Left forelimb (tissue), 1 donor: ENCODE measurements at places on chromosomes 3 and 15.

GRCh38 chr3:15399970-15400369 is 27.4 kb downstream of the METTL6 start:
- no peak for DNase-seq

DNA sequence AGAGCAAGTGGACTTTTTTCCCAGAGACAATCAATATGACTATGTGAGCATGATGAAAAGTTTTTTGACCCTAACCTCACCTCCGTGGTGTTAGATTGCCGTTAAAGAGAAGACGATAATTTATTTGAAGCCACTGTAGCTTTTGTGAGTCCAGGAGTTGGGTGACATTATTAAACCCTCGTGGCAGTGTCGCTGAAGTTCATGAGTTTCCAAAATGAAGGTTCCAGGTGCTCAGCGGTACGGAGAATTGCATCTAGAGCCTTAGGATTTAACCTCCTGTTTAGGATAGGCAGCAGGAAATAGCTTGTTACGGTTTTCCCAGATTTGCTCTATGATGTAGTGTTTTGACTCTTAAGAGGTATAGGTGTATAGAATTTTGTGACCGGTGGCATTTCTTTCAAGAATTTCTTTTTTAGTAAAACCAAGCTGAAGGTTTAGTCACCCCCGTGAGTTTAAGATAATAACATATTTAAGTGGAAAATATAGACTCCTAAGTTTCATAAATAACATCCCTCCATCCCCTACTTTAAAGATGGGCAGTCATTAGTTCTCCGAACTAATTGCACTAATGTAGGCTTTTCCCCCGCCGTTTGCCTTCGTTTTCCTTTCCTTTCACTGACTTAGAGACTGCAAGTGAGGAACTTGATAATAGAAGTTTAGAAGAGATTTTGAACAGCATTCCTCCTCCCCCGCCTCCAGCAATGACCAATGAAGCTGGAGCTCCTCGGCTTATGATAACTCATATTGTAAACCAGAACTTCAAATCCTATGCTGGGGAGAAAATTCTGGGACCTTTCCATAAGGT is 2.0 kb downstream of the SMC4 start:
- DNase-seq, result no peak

- no peak for DNase-seq
Observed at GRCh38 chr15:68503213-68503612, 71.2 kb upstream of the ITGA11 start.

DNA sequence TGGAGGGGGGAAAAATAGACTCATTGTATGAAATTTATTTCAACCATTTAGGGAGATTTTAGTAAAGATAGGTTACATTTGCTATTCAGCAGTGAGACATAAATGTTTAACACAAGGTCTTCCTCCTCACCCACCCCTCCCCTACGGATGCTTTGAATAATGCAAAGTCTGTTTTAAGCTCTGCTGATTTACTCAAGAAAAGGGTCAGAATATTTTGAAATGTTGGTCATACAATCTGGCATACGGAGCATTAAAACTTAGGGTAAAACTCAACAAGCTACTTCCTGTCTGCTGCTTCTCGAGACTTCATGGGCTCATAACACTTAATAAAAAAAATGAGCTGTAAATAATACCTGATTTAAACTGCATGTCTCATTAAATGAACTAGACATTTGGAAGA is 156.3 kb downstream of the WNT5A start:
- no peak for DNase-seq

GRCh38 chr3:115698851-115699591 is 75.7 kb downstream of the GAP43 start:
- no peak for DNase-seq

DNA sequence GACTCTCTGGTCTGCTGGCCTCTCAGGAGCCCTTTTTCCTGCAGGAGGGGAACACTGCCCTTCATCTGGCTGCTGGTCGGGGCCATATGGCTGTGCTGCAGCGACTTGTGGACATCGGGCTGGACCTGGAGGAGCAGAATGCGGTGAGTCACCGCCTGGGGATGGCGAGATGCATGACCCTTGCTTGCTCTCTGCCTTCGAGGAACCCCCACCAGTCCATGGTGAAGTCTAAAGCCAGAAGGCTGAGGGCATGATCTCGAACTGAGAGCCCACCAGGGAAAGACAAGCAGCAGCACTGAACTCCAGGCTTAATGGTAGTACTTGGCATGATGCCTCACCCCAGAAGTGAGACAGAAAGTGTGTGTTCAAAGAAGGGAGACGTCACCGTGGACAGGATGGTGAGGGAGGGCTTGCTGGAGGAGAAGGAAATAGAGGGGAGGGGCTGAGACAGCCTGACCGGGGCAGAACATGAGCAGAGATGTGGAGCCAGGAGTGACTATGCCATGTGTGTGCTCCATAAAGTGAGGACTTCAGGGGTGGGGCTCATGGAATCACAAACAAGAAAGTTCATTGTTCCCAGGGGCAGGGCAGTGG is 19.2 kb downstream of the ANKDD1A start:
- no peak for DNase-seq

- no peak for DNase-seq
Observed at GRCh38 chr15:31228011-31228484, 98.6 kb upstream of the KLF13 start.

DNA sequence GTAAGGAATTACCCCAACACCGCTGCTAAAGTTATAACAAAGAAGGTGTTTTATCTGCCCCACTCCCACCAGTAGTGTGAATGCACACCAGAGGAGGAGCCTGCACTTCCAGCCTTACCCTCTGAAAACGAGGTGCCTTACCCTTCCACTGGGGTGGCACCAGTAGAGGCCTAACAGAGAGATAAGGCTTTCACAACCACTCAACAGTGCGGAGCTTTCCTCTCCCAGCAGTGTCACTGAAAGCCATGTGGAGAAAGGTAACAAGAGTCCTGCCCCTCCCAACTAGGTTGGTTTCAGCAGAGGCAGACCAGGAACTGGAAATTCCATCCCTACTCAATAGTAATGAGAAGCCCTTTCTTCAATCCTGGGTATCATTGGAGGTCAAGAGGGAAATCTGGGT is 539.2 kb downstream of the VGLL3 start:
- DNase-seq, result no peak

GRCh38 chr3:53493963-53494791 is at the start of gene CACNA1D:
CACNA1D (plus strand) TSS chr3:53494611; CDS start chr3:53495167, 556 bp downstream.
- DNase-seq, result peak; percentile 70

- DNase-seq, result no peak
Observed at GRCh38 chr3:57061556-57061955, 1.1 kb downstream of the SPATA12 start.

- DNase-seq, result no peak
Observed at GRCh38 chr3:185059766-185060165, 93.1 kb downstream of the C3orf70 start.

- DNase-seq, result no peak
Observed at GRCh38 chr15:67821784-67822440, 3.4 kb upstream of the SKOR1 start.

DNA sequence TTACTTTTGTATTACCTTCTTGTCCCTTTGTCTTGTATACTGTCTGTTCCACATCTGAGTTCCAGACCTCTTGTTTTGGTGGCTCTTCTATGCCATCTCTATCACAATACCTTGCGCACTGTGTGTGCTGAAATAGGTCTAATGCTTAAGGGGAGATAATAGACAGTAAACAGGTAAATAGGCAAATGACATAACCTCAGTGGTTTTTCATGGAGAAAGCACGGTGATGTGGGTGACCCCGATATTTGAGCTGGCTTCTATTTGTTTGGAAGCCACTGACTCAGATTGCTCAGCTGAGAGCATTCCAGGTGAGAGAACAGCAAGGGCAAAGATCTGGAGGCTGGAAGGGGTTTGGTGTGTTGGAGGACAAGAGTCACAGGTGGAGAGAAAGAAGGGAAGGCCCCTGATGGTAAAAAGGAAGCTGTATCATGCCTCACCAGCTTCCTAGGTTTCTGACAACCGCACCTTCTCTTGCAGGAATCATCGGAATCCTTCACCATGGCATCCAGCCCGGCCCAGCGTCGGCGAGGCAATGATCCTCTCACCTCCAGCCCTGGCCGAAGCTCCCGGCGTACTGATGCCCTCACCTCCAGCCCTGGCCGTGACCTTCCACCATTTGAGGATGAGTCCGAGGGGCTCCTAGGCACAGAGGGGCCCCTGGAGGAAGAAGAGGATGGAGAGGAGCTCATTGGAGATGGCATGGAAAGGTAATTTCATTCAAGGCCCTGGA is 795 bp downstream of the MCM2 start:
- DNase-seq, result no peak

DNA sequence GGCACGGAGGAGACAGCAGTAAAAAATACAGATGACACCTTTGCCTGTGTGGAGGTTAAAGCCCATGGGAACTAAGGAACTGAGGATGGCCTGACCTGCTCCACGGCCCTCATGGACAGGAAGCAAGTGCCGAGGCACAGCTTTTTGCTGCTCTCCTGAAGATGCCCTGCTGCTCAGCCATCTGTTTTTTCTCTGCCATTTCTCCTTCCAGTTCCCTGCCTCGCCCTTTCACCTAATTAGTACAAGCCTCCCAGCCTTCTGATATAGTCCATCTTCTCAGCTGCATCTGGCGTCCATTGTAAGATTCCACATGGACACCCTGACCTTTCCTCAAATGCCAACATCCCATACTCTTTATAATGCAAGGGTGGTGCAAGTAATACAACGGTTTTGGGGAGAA is 11.8 kb upstream of the CXCR6 start:
- DNase-seq, result no peak

GRCh38 chr3:81872566-81872965 is 111.1 kb upstream of the GBE1 start:
- DNase-seq, result no peak

- DNase-seq, result no peak
Observed at GRCh38 chr3:141457624-141458236, 29.1 kb upstream of the RASA2 start.
